ENCODE measurements at places on chromosomes 4 and X. TPM values are rescaled to one million over a fixed set of nuclear protein-coding genes. Genes with fewer than 3 reads are reported as not detected.

Gene CITED1
- not detected for total RNA-seq

Gene HTR2C
- total RNA-seq, result under 0.01 TPM

Gene HTATSF1
- 35.0 TPM for total RNA-seq

Gene RBM46
- under 0.01 TPM for total RNA-seq

Gene DGKK
- not detected for total RNA-seq

Gene SPON2
- total RNA-seq, result 4.0 TPM

Measured in hematopoietic multipotent progenitor cell (in vitro differentiated cells).